ENCODE measurements at places on chromosomes 5 and 9. TPM values are rescaled to one million over a fixed set of nuclear protein-coding genes. Genes with fewer than 3 reads are reported as not detected.

GRCh38 chr9:129242191-129242941, 64.3 kb upstream of the IER5L start:
- DNase-seq: no peak

The PDE8B gene
- 0.26 TPM for total RNA-seq

The GCNT1 gene
- total RNA-seq: 27.7 TPM

The UBQLN1 gene
- 141 TPM for total RNA-seq

The SCGB3A2 gene
- total RNA-seq: not detected

The NCS1 gene
- total RNA-seq: 52.0 TPM

DNA sequence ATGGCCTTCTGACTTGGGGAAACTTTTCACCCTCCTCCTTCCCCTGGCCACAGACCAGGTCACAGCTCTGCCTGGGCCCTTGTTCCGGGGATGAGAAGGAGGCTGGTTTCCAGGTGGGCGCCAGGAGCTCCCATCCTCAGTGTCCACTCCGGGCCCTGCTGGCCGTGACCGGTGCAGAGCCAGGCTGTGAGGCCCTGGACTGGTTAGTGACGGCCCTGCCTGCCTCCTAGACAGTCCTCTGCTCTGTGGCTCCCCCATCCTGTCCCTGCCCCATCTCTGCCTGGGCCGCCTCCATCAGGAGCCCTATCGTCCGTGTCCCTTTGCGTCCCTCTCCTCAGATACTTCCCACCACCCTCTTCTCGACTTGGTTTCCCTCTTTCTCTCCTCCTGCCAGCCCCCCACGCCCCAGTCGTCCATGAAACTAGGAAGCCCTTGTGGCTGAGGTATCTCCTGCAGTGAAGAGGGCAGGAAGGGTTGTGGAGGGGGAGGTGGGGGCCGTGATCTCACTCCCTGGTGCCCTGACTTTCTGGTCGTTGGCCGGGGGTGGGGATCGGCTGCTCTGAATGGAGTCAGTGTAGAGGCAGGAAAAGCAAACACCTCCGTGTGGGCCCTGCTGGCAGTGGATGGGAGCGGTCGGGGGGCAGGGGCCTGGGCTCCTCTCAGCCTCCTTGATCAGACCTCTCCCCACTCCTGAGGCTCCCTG, 15.4 kb upstream of the CERCAM start:
- no peak for DNase-seq

The PCDHGA12 gene
- total RNA-seq: 13.7 TPM

DNA sequence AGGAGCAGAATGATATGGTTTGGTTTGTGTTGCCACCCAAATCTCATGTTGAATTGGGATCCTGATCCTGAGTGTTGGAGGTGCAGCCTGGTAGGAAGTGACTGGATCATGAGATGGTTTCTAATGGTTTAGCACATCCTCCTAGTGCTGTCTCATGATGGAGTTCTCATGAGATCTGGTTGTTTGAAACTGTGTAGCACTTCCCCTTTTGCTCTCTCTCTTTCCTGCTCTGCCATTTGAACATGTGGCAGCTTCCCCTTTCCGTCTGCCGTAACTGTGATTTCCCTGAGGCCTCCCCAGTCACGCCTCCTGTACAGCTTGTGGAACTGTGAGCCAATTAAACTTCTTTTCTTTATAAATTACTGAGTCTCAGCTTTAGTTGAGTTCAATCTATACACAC, 756.8 kb upstream of the CDH6 start:
- DNase-seq: no peak

The C8G gene
- total RNA-seq: 1.2 TPM

Measured in fibroblast of lung (primary cell).